Stimulated activated CD4-positive, alpha-beta T cell treated with anti-CD3 and anti-CD28 coated beads, Interleukin-15, amount 100 ng/mL, for 48 hours (primary cell): ENCODE measurements at places on chromosomes 2 and 18.

- no peak for DNase-seq
Measured at GRCh38 chr2:69804416-69804815, 25.0 kb upstream of the GMCL1 start.

DNA sequence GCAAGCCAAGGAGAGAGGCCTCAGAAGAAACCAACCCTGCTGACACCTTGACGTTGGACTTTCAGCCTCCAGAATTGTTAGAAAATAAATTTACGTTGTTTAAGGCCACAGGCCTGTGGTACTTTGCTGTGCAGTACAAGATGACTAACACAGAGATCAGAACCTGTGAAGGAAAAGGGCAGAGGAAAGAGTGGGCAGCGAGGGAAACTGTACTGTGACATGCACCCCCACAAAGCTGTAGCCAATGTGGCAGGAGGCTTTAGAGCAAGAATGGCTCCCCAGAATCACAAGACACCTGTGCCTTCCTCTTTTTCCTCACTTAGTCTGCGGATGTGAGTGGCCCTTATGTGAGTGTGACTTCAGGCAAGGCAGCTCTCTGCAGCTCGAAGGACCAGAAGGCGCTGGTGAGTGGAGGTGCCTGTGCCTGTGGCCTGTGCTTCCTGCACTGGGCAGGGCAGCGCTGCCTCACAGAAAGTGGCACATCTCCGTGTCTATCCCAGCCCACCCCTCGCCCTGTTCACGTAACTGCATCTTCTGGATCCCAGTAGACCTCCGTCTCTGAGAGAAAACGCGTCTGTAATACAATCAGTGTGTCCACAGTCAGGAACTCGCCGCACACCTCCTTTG is 89.5 kb downstream of the MRPS9 start:
- no peak for DNase-seq

GRCh38 chr2:172919732-172920131 is 155.9 kb upstream of the MAP3K20 start:
- DNase-seq: no peak

- DNase-seq: no peak
Measured at GRCh38 chr18:984004-984403, 79.3 kb downstream of the ADCYAP1 start.

- no peak for DNase-seq
Measured at GRCh38 chr2:196685792-196686191, 46.3 kb downstream of the CCDC150 start.

- no peak for DNase-seq
Measured at GRCh38 chr18:6561016-6561415, 146.3 kb upstream of the L3MBTL4 start.

DNA sequence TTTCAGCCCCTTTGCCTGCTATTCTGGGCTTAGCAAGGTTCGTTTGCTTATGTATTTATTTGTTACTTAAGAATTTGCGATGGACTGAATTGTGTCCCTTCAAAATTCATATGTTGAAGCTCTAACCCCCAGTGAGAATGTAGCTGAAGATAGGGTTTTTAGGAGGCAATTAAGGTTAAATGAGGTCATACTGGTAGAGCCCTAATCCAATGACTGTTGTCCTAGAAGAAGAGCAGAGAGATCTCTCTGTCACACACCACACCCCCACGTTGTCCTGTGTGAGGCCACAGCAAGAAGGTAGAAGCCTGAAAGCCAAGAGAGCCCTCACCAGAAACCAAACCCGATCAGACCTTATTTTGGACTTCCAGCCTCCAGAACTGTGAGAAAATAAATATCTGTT is 66.7 kb downstream of the KIAA1328 start:
- DNase-seq: no peak

DNA sequence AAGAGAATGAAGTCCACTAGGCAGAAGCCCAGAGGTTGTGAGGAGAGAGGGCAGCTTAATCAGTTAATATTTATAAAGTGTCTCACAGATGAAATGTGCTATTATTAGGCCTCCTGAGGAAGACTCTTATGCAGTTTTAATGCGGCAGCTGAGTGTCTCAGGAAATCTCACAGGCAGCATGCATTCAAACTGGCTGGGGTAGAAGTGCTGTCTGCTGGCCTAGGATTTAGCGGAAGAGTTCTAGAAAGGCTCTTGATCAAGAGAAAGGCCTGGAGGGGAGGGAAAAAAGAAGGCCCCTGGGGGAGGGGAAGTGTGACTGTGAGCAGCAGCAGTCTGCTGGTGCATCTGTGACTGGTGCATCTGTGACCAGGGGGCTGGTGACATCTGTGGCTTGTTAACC is 133.0 kb downstream of the FSHR start:
- no peak for DNase-seq

GRCh38 chr2:112321375-112322320 is 46.3 kb downstream of the ZC3H6 start:
- DNase-seq: no peak

GRCh38 chr2:96828874-96829273 is 12.8 kb downstream of the CNNM3 start:
- DNase-seq: no peak

DNA sequence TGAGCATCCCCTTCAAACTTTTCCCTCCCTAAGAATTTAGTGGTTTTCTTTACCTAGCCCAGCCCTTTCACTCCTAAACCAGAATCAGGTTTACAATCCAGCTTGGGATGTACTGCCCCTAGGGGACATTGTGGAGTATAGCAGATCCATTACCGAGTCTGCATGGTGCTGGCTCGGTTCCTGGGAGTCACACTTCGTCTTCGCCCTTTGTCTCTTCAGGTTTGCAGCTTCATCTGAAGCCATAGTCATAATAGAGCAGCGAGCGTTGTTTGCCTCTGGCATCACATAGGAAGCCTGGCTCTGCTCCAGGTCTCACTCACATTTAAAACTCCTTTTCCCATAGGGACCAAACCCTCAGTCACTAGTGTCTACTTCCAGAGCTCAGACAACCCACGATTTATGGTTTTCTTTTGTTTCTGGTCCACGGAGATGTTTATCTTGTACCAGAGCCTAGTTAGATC is 16.8 kb upstream of the LYPD6 start:
- DNase-seq: no peak

- DNase-seq: no peak
Measured at GRCh38 chr2:16285813-16286510, 345.6 kb downstream of the MYCN start.
